ENCODE measurements at places on chromosomes 6 and 20.

DNA sequence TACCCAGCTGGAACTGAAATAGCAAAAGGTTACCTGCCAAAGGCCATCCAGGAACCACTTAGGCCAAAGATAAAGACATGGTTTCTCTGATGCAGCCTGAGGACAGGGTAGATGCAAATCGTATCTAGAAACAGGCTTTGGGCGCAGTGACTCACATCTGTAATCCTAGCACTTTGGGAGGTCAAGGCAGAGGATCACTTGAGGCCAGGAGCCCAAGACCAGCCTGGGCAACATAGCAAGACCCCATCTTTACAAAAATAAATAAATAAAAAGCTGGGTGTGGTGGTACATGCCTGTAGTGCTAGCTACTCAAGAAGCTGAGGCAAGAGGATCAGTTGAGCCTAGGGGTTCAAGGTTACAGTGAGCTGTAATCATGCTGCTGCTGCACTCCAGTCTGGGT is 52.9 kb upstream of the RNF144B start:
- DNase-seq, result no peak

- DNase-seq, result no peak
Measured at GRCh38 chr20:50729901-50730764, 1.2 kb upstream of the PARD6B start.

DNA sequence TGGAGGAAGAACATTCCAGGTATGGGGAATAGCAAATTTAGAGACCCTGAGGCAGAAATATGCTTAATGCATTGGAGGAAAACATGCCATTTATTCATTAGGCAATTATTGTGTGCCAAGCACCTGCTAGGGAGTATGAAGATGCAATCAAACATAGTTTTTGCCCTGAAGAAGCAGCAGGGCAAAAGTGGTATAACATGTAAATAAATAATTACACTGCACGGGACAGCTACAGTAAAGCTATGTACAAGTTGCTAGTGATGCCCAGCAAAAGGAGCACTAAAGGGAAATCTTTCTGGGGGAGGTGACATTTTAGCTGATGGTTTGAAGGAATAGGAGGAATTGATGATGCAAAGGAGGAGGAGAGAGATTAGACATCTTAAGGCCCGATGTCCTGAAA is 624 bp upstream of the TJAP1 start:
- no peak for DNase-seq

DNA sequence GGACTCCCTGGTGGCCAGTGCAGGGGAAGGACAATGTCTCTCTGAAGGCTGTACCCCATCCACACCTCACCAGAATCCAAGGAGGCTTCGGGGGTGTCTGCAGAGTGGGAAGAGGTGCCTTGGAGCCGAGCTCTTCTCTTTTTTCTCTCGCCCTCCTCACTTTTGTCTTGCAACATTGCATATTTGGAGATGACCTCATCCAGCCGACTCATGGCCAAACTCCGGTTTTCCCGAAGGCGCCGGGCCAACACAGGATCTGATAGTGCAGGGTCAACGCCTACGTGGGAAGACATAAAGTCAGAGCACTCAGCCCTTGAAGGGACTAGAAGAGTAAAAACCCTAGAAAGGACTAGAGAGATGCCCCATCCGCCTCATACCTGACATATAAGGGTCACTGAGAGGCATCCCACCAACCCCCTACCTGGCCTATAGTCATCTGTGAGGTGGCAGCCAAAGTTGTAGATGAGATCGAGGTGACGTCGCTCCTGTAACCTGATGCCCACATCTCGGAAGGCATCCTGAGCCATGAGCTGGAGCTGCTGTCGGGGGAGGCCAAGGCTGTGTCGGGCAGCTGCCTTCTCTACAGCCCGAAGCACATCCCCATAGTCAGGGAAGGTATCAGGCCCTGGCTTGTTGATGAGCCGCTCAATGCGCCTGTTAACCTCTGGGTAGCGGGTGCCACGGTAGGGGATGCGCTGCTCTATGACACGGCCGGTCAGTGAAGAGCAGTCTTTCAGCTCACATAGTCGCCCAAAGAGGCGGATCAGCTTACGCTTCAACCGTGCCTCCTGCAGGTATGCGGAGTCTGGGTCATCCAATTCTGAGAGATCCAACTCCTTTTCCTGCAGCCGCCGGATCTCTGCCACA is 3.0 kb upstream of the ZBTB22 start:
- DNase-seq, result no peak

GRCh38 chr6:158518191-158519127 is 41.4 kb upstream of the TMEM181 start:
- peak; percentile 68 for DNase-seq

DNA sequence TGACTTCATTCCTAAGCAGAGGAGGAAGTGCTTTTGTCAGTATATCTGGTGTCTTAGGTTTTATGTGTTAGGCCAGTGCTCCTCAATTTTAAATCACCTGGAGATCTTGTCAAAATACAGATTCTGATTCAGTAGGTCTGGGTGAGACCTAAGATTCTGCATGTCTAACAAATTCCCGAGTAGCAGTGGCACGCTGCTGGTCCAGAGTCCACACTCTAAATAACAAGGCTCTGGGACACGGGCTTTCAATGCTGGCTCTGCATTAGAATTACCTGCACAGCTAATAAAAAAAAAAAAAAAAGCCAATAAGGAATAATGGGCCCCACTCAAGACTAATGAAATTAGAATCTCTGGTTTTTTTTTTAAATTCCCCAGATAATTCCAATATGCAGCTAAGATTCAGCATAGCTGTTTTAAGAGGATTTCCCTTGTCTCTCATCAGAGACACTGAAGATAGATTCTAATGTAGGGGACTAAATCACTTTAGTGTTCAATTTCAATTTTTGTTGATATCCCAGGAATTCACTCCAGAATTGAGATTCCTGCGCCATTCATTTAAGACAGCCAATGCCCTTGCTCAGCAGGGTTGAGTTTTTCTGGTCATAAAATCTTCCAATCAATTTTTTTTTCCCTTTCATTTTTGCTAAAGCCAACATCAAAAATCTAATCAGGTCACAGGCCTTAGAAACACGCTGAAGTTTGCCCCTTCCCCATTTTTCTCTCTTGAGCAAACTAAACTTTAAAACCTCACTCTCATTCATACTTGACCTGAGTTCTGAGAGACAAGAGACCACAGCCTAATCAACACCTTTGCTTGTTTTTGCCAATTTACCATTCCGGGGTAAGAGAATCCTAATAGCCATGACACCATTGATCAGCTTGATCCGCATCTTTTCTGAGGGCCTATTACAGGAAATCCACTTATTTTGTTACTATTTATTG is 2.4 kb downstream of the TDP2 start:
- DNase-seq, result no peak

GRCh38 chr6:39792540-39793450 is 619 bp downstream of the DAAM2 start:
- no peak for DNase-seq

DNA sequence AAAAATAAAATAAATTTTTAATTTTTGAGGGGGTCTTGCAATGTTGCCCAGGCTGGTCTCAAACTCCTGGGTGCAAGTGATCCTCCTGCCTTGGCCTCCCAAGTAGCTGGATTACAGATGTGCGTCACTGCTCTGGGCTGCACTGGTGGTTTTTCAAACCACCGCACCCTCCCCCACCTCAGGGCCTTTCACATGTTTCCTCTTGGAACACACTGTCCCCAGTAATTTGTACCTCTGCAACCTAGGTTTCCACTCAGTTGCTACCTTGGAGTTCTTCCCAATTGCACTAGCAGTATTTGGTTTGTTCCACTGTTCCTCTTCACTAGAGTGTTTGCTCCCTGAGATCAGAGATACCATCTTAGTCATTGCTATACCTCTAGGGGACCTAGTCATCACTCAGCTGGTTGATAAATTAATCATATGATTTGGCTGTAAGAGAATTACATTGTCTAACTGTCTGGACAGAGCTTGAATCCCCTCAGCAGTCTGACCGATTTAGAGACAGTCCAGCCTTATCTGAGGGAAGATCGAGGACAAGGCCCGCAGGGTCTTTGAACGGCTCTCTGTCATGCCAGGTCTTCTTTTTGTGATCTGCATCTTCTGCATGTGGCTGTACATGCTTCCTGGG is 32.0 kb downstream of the CEP43 start:
- no peak for DNase-seq

GRCh38 chr6:169969372-169970099 is 218.1 kb downstream of the ERMARD start:
- no peak for DNase-seq

DNA sequence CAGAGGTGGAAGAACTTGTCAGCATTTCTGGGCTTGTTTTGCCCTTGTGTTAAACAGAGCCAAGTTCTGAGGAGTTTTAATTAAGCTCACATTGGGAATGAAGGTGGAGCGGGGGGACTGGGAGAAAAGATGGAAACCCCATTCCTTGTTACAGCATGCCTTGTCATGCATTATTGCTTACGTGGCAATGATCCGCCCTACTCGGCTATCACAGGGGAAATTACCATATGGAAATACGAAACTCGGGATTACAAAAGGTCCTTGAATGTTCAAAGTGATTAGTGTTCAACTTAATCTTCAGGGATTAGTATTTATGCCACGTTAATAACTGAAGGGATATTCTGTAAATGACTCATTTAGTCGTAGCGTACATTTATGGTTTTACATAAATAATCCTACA is 86.4 kb downstream of the MAP3K7 start:
- DNase-seq, result no peak

GRCh38 chr6:136788069-136788902 is 4.0 kb downstream of the MAP3K5 start:
- DNase-seq, result no peak

DNA sequence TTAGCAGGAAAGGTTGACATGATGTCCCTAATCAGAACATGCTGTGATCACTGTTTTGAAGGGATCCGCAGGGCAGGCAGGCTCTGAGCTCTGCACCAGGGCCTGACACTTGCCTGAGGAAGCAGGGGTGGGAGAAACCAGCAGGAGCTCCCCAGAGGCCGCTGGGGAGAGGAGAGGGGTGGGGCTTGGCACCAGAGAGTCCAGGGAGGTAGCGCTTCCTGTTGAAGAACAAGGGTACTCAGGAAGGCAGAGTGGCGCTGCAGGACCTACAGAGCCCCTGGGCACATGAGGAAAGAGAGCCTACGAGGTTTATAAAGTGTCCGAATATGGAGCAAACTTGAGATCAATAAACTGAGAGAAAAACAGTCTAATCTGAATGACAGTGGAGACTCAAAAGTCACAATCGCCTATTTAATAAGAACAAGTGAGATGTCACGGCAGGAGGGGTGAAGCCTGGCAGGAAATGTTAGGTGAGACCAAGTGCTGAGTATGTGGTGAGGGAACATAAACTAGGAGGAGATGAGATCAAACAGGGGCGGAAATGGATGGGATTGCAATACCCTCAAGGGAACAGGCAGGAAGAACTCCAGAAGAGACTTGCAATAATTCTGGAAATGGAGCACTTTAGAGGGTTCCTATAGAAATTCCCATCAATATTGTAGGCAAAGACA is 5.8 kb upstream of the TBXT start:
- no peak for DNase-seq

- no peak for DNase-seq
Measured at GRCh38 chr20:20297181-20297580, 70.7 kb upstream of the INSM1 start.

GRCh38 chr20:61662968-61663331 is 402.7 kb downstream of the TAF4 start:
- DNase-seq, result no peak

DNA sequence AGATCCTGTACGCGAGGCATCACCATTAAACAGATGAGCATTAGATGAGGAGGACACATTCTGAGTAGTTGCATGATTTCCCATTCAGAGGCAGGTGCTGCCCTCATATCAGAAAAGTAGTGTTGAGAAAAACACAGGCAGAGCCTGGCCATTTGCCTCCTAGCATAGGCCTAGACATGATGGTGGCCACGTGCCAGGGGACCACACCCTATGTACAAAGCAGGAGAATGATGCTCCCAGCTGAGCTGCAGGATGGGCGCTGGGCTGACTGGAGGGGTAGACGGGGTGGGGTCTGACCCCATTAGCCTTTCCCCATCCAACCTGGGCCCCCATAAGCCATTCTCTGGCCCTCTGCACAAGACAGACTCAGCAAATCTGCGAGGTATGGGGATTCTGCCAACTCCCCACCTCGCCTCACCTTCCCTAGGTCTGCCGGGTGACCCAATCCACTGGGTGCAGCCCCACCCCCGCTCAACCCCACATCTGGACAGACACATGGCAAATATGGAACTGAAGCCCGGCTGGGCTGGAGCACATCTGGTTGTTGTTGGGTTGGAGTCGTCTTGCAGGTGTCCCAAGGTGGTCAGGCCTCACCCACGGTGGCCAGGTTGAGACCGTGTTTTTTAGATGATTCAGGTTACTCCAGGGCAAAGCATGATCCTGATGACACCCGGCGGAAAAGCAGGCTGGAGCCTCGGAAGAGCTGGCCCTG is 13.9 kb downstream of the PI16 start:
- no peak for DNase-seq

DNA sequence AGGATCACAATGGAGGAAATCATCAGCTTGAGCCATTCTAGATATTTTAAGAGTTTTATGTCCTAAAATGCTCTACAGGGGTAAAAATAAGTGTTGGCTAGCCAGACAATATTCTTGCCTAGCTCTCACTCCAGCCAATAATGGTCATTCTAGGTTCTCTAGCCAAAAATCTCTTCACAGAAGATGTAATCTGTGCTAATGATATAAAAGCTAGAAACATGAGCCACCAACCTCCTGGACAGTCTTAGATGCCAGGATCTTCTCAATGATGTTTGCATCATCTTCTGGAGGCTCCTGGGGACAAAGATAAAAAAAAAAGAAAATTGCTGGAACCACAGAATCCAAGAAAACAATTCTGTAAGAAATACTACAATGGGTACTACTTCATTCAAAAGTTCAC is 119.1 kb downstream of the CHD6 start:
- DNase-seq, result no peak

DNA sequence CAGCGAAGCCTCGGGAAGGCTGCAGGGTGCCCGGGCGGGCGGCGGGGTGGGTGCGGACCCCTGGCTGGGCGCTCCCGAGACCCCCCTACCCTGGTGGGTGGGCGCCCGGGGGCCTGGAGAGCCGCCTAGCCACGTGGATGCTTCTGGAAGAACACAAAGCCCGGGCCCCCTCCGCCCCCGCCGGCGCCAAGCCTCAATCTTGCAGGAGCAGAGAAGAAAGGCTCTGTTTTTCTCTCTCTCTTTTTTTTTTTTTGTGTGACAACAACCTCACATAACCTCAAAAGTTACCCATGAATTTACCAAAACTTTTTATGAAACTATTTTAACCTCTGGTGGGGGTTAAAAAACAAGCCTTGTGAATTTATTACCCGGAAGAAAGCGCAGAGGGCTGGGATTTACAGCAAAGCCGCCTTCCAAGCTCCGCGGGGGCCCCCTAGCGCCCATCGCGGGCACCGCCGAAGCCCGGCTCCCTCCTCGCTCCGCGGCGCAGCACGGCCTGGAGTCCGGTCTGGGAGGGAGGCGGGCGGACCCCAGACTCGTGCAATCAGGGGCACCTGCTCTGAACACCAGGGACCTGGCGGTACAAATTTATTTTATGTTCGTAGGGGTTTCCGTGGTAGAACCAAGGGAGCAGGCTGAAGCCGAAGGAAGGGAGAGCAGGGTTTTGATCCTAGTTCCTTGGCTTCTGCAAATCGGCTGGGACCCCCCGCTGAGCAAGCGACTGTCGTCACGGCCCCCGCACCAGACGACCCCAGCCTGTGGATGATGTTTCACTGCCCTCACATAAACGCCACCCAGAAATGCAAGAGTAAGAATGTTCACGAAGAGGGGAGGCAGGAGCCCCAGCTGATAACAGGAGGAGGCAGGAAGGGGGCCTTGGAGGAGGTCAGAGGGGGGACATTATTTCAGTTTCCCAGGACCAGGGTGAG is 58.9 kb downstream of the ZNF831 start:
- peak; percentile 90 for DNase-seq

Data from stimulated activated effector memory CD8-positive, alpha-beta T cell treated with anti-CD3 and anti-CD28 coated beads, Interleukin-12 subunit alpha, Interleukin-12 subunit beta, amount 100 ng/mL, for 72 hours (primary cell).